Naive thymus-derived CD8-positive, alpha-beta T cell (primary cell): ENCODE measurements at places on chromosomes 7 and 10.

DNA sequence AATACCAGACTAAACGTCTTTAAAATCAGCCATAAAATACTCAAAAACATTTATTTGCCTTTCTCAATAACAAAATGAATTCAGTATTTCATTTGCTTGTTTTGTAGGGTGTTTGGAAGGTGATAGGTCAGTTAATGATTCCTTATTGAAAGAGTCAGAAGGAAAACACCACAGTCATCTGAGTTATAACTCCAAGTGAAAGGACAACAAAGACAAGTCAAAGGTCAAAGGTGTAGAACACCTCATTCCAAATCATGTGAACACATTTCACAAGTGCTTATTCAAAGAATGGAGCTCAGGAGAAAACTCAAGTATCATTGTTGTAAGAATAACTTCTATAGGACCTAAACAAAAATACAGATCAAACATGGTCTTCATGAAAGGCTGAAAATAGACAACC lies 318.6 kb upstream of the PHF14 start:
- H3K27ac ChIP-seq = no peak overlapping the region
- H3K4me1 ChIP-seq = no peaks in the 10 kb centered on the region
- no peak overlapping the region for H3K4me3 ChIP-seq

- H3K4me3 ChIP-seq = no peak overlapping the region
- DNase-seq = no peak
- H3K27ac ChIP-seq = no peak overlapping the region
- no peaks in the 10 kb centered on the region for H3K4me1 ChIP-seq
- no peaks in the 10 kb centered on the region for H3K27me3 ChIP-seq
Observed at GRCh38 chr7:135382173-135382572, 127.7 kb downstream of the CNOT4 start.

GRCh38 chr10:50651808-50652207 lies 28.1 kb upstream of the SGMS1 start:
- no peak for DNase-seq
- no peak overlapping the region for H3K27ac ChIP-seq
- H3K4me1 ChIP-seq = peaks cover 44% of the 10 kb centered on the region
- H3K36me3 ChIP-seq = no peaks in the 10 kb centered on the region

DNA sequence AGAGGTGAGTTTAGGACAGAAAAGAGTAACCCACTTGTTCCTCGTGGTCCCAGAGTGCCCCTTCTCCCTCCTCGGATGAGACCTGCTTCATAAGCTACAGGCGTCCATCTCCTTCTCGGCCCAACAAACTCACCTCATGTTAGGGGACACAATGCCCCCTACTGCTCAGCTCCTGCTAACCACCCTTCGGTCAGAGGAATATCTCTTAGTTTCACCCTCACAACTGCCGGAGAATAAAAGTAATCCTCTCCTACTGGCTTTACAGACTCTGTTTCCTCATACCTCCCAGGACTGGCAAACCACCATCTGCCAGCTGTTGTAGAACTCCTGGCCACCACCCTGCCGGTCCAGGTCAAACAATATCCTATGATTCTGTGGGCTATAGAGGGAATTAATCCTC lies 3.2 kb downstream of the AKR1B15 start:
- H3K4me1 ChIP-seq = peaks cover 4% of the 10 kb centered on the region
- no peaks in the 10 kb centered on the region for H3K36me3 ChIP-seq
- DNase-seq = no peak
- H3K27me3 ChIP-seq = peaks cover 3% of the 10 kb centered on the region

DNA sequence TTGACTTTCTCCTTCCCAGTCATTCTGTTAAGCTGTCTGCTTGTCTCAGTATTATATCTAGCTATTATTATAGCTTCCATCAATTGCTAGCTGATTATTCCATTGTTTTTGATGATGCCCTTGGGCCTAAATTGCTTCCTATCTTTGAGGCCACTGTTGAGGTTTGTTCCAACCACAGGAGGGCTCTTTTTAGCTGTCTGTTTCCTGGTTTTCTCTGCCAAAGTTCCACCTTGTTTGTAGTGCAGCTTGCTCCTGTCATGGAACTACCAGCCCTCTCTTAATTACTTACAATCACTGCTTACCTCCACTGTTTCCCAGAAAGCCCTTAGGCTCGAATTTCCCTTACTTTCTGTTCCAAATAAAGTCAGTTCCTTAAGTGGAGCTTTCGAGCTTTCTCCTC lies 118.7 kb upstream of the SEC61G start:
- no peak for DNase-seq
- H3K36me3 ChIP-seq = no peaks in the 10 kb centered on the region
- no peaks in the 10 kb centered on the region for H3K4me1 ChIP-seq

- no peak for DNase-seq
- H3K4me1 ChIP-seq = no peaks in the 10 kb centered on the region
- H3K4me3 ChIP-seq = no peak overlapping the region
- H3K36me3 ChIP-seq = peaks cover 4% of the 10 kb centered on the region
Observed at GRCh38 chr7:105567821-105568220, 13.5 kb downstream of the EFCAB10 start.

GRCh38 chr10:46232084-46232483 lies 54.7 kb upstream of the ANTXRL start:
- no peak overlapping the region for H3K27ac ChIP-seq
- peaks cover 49% of the 10 kb centered on the region for H3K36me3 ChIP-seq
- no peaks in the 10 kb centered on the region for H3K27me3 ChIP-seq
- H3K4me1 ChIP-seq = peaks cover 47% of the 10 kb centered on the region
- no peak overlapping the region for H3K4me3 ChIP-seq

DNA sequence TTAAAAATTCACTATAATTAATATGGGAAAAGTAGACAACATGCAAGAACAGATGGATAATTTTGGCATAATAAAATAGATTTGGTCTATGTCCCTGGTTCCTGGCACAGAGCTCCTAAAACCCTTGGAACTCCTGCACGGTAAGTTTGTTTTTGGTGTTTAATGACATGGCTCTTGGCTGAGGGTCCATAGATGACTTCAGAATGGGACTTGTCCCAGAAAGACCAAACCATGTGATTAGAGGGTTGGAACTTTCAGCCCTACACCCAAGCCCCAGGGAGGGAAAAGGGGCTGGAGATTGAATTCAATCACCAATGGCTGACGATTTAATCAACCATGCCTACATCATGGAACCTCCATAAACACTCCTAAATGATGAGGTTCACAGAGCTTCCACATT lies 12.6 kb upstream of the GSDME start:
- H3K4me3 ChIP-seq = no peak overlapping the region
- peaks cover 12% of the 10 kb centered on the region for H3K36me3 ChIP-seq
- H3K27ac ChIP-seq = no peak overlapping the region

DNA sequence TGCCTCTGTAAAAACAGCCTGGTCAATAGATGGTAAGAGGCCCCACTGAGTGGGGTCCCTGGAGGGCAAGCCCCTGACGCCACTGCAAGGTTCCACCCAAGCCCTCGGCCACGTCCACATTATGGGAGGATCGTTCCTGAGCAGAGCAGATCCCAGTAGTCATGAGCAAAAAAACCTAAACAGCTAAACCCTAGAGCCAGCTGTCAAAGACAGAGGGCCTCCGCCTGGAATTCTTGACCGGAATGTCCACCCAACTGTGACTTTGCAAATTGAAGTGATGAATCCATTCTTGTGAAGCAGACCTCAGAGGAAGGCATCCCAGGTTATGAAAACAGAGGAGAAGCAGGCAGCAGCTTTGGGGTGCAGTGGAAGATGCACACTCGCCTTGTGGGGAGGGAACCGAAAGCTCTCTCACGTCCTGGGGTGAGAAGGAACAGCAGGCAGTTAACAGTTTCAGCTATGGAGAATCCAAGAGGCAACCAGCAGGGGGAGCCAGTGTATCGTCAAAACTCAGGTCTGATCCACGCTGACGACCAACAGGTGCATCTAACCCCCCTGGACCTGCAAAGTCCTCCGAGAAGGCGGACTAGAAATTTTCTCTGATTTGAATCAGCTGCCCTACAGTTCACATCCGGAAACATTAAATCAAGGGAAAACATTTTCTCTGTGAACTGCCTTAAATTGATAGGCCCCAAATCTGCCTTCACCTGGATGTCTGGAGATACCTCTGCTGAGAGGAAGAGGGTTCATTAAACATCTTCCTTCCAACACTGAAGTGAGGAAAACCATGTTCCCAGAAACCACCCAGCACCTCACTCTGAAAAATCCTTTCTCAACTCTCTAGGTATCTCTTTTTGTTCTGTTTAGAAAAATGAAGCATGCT lies 139.1 kb upstream of the PFKP start:
- H3K36me3 ChIP-seq = no peaks in the 10 kb centered on the region
- DNase-seq = no peak

- DNase-seq = no peak
- no peak overlapping the region for H3K4me3 ChIP-seq
- H3K27ac ChIP-seq = no peak overlapping the region
- H3K27me3 ChIP-seq = no peaks in the 10 kb centered on the region
Observed at GRCh38 chr7:16171928-16172327, 249.4 kb downstream of the CRPPA start.

DNA sequence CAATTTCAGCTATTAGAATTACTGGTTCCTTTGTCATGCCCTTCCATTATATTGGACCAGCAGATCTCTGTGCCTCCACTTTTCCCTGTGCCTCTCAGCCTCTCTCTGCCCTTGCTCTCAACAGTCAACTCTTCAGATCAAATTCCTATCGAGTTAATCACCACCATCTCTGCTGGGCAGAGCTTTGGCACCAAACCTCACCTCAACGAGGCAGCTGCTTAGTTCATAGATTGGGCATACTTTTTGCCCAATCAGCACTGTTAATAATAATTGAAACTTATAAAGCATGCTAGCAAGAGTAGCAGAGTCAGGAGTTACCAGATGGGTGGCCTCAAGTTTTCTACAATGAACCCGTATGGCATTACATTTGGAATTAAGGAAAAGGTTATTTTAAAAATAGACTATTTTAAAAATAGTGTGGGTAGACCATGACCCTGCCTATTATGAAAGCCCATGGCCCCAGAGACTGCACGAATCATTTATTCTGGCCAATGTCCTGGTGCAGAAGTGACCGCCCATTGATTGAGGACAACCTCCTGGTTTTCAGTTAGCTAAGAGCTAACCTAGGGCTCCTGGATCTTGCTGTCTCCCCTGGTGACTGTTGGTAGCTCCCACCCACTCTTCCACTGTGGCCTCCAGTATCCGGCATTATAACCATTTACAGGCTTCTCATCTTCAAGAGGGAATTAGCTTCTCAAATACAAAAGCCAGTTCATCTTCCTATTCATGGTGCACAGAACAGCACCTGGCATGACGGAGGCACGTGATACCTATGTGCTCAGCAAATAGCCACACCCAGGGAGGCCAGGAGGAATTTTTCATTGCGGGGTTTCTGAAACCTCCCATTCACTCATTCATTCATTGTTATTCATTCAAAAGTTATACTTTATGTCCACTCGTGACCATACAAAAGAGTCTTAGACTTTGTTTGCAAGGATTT lies 265.4 kb downstream of the INHBA start:
- no peaks in the 10 kb centered on the region for H3K4me1 ChIP-seq
- H3K4me3 ChIP-seq = no peak overlapping the region
- no peak for DNase-seq
- H3K27me3 ChIP-seq = no peaks in the 10 kb centered on the region

DNA sequence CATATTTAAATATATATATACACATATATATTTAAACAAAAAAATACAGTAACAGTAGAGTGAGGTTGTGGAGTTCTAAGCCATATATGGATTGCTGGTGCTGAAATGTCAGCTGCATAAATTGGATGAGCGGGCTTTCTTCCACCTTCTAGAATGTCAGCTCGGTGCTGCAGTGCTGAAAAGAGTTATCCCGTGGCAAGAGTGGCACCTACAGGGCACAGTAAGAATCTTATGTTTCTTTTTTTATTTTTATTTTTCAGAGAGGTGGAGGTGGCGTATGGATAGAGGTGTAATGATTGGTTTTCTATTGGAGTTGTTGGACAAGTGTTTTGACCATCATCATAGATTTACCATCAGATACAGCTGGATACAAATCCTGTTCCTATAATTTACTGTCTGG lies 86.2 kb upstream of the DYNC1I1 start:
- no peak for DNase-seq
- no peaks in the 10 kb centered on the region for H3K4me1 ChIP-seq
- no peak overlapping the region for H3K27ac ChIP-seq
- H3K27me3 ChIP-seq = peaks cover 4% of the 10 kb centered on the region
- no peak overlapping the region for H3K4me3 ChIP-seq
